ENCODE measurements at places on chromosomes 11 and 22. TPM values are rescaled to one million over a fixed set of nuclear protein-coding genes. Genes with fewer than 3 reads are reported as not detected.

- no peak for DNase-seq
Observed at GRCh38 chr11:14012846-14013245, 50.3 kb downstream of the SPON1 start.

DNA sequence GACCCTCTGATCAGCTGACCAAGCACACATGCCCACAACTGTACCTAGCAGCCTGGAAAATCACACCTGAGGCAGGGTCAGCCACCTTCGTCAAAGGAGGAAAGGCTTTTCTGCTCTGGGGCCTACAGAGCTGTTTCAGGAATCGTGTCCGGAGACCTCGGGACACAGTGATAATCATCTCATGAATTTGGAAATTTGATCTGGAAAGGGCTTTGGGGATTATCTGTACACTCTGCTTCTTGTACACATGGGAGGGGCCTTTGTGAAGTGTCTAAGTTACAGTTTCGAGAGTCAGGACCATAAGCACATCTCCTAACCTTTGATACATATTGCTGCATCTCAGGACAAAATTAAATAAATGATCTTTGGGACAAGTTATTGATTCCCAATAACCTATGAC is 1421.2 kb upstream of the TENM4 start:
- DNase-seq, result no peak

- no peak for DNase-seq
Observed at GRCh38 chr11:19970944-19971343, 189.3 kb downstream of the DBX1 start.

- no peak for DNase-seq
Observed at GRCh38 chr11:8408151-8408941, 144.7 kb upstream of the LMO1 start.

DNA sequence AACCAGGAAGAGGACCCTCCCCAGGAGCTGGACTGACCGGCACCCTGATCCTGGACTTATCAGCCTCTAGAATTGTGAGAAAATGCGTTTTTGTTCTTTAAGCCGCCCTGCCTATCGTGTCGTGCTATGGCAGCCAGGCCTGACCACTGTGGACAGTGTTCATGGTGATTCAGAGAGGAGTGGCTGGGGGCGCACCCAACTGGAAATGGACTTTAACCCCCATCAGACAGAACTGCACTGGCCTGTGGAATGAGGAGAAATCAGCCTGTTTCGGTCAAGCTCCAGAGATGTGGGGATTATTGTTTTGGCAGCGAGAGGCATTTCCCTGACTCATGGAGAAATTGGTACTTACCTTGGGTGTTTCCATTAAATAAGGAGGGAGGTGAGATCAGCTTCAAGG is 1437.8 kb downstream of the BRD1 start:
- no peak for DNase-seq

DNA sequence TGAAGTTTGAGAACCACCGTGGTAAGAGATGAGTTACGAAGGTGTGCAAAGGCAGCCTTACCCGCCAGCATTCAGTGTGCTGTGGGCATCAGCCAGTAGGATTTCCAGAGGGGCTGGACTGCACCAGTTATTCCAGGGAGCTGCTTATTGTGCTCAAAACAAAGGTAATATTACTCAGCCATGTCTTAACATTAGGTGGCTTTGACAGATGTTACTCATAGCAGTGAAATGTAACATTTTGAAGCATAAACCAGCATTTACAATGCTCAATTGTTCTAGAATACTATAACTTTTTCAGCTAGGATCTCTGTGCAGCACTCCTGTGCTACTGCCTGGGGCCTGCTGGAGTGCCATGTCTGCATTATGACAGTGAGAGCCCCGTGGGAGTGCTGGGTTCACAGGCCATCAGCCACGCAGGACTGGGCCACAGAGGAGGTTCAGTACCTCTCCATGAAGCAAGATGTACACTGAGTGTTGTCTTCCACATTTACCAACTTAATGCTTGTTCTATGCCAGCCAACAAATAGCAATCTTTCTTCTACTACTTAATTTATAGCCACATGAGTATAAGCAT is 238.1 kb downstream of the CADM1 start:
- no peak for DNase-seq

GRCh38 chr11:15882876-15883454 is 473.4 kb downstream of the SOX6 start:
- no peak for DNase-seq

DNA sequence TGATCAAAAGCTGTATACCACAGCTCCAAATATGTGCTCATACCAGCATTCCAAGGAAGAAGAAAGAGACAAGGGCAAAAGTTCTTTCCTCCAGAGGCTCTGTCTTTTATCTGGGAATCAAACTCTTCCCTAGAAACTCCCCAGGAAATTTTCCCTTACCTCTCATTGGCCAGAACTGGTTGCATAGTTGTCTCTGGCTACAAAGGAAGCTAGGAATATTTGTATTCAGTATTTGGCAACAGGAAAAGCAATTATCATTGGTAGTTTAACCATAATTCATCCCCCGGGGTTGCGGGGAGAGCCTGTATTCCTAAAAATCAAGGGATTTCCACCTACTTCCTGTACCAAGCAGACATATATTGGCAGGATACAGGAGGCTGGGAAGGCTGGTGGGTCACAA is 10.5 kb upstream of the ZFTA start:
- DNase-seq, result no peak

DNA sequence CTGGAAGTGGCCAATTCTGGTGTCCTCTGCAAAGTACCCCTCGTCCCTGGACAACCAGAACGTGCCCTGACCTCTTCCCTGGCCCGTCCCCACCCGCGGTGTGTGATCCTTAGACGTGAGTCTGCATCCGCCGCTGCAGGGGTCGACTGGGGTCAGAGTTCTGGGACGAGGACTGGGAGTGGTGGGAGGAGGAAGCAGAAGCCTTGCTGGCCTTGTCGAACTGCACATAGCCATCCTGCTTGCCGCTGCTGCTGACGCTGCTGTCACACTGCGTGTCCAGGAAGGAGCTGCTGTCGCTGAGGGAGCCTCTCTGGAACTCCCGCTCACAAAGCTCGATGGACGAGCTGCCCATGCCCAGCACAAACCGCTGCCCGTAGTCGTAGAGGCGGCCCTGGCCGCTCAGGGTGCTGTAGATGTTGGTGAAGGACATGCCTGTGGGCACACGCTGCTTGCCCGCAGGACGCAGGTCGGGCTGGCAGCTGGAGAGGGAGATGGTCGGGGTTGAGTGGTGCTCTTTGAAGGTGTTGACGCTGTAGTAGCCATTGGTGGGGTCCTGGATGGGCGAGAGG is 69.1 kb downstream of the ST3GAL4 start:
- no peak for DNase-seq

DNA sequence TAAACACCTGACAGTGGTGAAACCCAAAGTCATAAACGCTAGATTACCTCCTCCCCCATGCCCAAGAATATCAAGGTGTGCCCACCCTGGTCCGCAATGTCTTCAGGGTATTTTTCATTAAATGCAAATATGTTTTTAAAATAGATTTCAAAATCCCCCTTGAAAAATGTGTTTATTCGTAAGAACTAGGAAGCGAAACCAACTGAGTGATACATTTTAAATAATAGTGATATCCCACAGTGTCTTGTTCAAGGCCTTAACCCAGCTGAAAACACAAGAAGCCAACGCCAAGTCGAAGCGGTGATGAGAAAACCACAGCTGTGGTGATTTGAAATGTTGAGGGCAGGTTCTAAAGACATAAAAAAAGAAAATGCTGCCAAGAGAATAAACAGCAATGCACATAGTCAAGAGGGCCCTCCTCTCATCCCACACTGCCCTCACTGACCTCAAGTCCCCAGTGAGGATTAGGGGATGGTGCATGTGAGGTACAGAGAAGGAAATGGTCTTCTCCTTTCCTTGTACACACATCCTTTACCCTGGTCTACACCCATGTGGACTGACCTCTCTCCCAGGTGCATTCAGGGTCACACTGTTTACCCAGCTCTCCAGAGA is 25.5 kb downstream of the KCNJ1 start:
- no peak for DNase-seq

DNA sequence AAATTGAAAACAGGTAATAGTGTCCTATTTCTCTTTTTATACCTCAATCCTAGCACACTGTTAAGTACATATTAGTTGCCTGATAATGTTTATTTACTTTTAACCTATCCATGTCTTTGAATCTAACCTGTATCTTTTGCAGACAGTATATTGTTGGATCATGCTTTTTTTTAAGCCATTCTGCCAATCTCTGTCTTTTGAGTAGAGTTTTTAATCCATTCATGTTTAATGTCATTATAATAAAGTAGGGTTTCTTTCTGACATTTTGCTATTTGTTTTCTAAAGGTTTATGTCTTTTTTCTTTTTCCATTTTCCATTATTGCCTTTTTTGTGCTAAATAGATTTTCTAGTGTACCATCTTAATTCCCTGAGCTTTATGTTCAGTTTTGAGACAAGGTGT is 23.8 kb upstream of the DEPDC7 start:
- no peak for DNase-seq

DNA sequence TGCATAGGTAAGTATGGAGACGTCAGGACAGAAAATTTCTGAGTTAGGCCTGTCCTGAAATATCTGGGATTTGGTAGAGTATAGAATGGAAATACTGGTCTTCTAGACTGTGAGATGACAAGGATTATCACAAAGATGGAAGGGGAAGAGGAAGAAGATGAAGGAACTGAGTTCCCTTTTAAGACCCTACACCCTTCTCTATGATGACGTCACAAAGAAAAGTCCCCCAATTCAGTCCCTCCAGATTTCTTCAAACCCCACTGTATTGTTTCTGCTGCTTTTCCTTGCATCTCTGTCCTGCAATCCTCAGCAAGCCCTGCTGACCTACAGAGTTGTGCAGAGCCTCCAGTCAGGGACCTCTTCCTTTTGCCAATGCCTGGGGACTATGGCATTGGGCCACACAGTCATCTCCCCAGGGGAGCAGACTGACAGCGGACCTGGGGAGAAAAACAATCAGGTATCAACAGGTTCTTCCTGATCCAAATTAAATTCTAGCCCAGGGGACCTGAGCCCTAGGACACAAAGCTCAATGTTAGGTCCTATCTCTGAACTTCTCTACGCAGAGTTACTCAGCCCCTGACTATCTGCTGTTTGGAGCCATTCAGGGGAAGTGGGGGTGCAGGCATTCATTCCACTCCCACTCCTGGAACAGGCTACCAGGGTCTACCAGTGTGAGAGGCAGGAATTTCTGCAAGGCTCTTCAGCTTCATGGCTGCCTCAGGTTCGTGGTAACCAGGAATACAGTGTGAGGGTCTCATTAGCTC is 49.2 kb upstream of the POU2AF1 start:
- no peak for DNase-seq

Gene CCDC116
- 0.28 TPM for polyA plus RNA-seq

Gene PATE2
- polyA plus RNA-seq, result 0.07 TPM

Data from SK-N-SH (cell line).